ENCODE measurements at places on chromosomes 11 and 22. TPM values are rescaled to one million over a fixed set of nuclear protein-coding genes. Genes with fewer than 3 reads are reported as not detected.

Gene GRAP2
- total RNA-seq = 0.42 TPM

Gene CRYBB2
- total RNA-seq = not detected

Gene MAJIN
- not detected for total RNA-seq

Gene MS4A15
- total RNA-seq = 1.5 TPM

Gene NUDT8
- total RNA-seq = 18.7 TPM

Gene OR10A2
- total RNA-seq = not detected

Gene PRSS23
- 3.8 TPM for total RNA-seq

Measured in HCT116 (cell line).